MG63 (cell line): ENCODE measurements at places on chromosomes 7 and 10. TPM values are rescaled to one million over a fixed set of nuclear protein-coding genes. Genes with fewer than 3 reads are reported as not detected.

Gene SLC16A9
- total RNA-seq = 1.4 and 4.0 TPM in 2 replicates

Gene NEBL
- total RNA-seq = 0.03 and 0.07 TPM in 2 replicates

Gene ANKRD30A
- not detected in 2 replicates for total RNA-seq

Gene HABP2
- total RNA-seq = not detected in 2 replicates

DNA sequence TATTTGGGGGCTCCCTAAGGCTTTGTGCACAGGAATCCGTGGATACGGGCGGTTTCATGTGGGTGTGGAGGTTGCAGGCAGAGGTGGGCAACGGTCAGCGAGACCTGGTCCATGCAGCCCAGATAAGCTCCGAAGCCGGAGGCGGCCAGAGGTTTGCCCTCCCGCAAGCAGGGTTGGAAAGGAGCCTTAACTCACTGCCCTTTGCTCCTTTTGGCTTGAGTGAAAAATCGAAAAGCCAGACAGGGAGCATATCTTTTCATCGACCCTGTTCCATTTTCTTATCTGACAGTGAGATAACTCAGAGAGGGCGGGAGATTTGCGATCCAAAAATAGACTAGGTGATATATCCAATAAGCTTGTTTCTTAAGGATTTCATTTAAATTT, 1.5 kb downstream of the GRM3 start:
- no peak for DNase-seq

Gene SLC29A4
- total RNA-seq = 2.7 and 4.4 TPM in 2 replicates

Gene SLC26A5
- total RNA-seq = not detected in 2 replicates

Gene MBL2
- total RNA-seq = not detected in 2 replicates

Gene SLC13A1
- total RNA-seq = not detected in 2 replicates

Gene MAT1A
- not detected in 2 replicates for total RNA-seq

DNA sequence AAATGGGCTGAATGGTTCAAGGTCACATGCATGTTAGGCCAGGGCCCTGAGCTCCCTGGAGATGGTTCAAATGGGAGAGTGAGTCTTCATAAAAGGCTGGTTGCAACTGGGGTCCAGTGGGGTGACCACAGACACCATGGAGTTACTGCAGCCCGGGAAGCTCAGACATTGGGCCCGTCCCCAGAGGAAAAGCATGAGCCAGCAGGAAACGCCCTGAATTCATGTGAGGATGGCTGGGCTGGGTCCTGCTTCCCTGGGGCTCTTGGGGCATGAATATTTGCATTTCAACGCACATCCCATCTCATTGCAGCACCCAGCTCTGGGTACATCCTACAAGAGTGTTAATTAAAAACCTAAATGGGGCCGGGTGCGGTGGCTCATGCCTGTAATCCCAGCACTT, 549.0 kb downstream of the TCERG1L start:
- DNase-seq = no peak

Gene RSPH10B2
- total RNA-seq = 0.20 TPM in 1 of 2 replicates, not detected in the other

DNA sequence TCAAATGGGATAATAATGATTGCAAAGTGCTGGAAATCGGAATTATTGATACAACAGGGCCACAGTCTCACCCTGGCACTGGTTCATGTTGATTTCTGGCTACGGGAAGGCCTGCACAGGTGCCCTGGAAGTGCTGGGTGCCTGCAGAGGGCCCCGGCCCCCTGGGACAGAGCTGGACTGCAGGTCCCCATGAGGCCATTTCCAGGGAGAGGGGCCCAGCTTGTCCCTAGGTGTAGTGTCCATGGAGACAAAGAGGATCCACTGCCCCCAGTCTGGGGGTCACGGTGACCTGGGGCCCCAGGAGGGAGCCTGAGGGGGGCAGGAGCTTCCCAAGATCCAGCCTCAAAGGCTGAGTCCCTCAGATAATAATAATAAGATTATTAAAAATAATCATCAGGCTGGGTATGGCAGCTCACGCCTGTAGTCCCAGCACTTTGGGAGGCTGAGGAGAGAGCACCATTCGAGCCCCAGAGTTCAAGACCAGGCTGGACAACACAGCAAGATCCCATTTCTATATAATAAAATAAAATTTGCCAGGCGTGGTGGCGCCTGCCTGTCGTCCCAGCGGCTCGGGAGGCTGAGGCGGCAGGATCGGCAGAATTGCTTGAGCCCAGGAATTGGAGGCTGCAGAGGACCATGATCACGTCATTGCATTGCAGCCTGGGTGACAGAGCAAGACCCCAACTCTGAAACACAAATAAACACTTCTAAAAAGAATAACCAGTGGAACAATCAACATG, 98.1 kb downstream of the MICALL2 start:
- DNase-seq = no peak

GRCh38 chr10:92404612-92405418, 113.8 kb downstream of the MARCHF5 start:
- DNase-seq = no peak

- no peak for DNase-seq
These were observed 4.0 kb upstream of the CFAP58 start for GRCh38 chr10:104349623-104350126.

- DNase-seq = no peak
These were observed 40.3 kb downstream of the CD36 start for GRCh38 chr7:80678707-80679106.

Gene CALML3
- total RNA-seq = not detected in 2 replicates

DNA sequence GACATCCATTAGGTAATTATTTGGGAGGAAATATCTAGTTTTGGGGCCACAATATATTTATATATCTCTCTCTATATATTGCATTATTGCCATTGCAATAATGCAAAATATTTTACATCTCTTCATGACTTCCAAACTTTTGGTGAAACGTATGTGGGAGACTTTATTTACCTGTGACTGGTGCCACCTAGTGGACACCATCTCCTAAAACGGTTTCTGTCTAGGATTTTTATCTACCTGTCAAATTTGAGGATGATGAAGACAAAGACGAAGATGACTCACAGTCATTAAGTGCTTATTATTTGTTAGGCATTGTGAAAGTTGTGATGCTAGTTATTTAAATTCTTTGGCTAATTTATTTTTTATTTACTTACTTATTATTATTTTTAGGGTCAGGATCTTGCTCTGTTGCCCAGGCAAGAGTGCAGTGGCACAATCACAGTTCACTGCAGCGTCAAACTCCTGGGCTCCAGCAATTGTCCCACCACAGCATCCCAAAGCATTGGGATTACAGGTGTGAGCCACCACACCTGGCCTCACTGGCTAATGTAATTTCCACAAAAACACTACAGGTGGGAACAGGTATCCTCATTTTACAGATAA, 18.7 kb upstream of the CBLL1 start:
- no peak for DNase-seq

DNA sequence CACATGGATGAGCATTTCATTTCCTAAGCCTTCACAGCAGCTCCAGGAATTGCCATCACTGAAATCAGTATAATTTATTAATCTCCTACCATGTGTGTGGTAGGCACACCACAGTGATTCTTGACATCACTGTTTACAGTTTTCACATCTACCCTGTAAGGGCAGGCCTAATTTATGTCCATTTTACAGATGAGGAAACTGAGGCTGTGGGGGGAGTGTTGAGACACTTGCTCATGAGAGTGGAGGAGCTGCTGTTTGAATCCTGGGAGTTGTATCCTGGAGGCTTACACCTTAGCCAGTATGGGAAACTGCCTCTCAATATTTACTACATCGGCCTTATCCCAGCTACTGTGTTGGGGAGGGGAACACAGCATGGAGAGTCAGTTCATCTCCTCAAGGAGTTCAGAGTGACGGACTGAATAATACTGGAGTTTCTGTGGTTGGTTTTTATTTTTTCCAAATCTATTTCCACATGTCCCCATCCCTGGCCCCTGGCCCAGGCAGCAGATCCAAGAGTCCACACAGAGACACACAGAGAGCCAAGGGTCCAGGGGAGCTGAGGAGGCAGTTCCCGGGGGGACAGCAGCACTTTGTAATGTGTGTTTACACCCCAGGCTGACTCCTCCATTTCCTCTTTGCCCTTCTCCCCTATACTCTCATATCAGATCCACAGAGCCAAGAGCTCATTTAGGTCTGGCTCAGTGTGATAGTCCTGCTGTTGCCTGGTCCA, 13.2 kb downstream of the UBTD1 start:
- DNase-seq = no peak

Gene ABCB4
- total RNA-seq = 0.69 and 0.99 TPM in 2 replicates

Gene INA
- total RNA-seq = not detected in 2 replicates

Gene TAS2R41
- total RNA-seq = not detected in 2 replicates

Gene LEP
- total RNA-seq = not detected in 2 replicates

DNA sequence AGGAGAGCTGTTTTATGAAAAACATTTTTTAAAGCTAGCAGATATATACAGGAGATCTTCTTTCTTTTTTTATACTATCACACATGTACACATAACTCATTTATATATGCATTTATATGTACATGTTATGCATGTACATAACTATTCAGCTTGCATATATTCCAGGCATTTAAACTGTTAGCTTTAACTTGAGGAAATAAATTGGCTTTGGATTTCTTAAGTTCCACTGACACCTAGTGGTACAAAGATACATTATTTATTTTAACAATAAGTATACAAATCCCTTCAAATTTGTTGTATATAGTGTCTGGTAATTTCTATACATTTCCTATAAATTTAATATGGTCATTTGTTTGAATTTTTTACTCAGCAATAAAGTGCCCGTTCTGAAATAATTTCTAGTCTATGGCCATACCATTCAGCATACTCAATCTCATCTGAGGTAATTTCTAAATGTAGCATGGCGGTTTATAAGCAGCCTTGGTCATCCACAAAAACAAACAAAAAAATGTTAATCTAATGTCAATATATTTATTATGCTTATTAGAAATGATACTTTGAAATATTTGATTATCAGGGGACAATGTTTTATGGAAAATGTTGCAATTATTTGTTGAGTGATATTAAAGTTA, 11.6 kb downstream of the ZDHHC6 start:
- DNase-seq = no peak

Gene VWDE
- total RNA-seq = not detected in 2 replicates

DNA sequence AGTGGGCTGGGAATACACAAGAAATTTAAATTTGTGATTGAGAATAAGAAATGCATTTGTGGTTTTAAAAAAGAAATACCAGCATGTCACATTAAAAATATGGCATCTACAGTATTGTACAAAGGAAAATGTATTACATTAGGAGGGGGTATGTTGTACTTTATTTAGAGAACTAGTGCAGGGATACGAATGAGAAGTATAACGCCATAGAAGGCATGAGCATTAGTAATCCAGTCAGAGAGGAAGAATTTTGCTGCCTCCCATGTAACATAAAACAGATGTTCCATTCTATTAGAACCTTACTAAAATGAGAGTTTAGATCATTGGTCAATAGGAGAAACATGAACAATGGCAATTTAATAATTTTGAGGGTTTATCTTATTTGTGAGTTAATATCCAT, 182.2 kb downstream of the ADK start:
- no peak for DNase-seq

Gene TMEM270
- total RNA-seq = not detected in 2 replicates

- DNase-seq = no peak
These were observed 27.7 kb downstream of the CUBN start for GRCh38 chr10:17101910-17102266.

- no peak for DNase-seq
These were observed 158.0 kb downstream of the KCND2 start for GRCh38 chr7:120431016-120431415.

Gene CLDN12
- 1.9 and 2.3 TPM in 2 replicates for total RNA-seq

Gene RNF148
- not detected in 2 replicates for total RNA-seq

DNA sequence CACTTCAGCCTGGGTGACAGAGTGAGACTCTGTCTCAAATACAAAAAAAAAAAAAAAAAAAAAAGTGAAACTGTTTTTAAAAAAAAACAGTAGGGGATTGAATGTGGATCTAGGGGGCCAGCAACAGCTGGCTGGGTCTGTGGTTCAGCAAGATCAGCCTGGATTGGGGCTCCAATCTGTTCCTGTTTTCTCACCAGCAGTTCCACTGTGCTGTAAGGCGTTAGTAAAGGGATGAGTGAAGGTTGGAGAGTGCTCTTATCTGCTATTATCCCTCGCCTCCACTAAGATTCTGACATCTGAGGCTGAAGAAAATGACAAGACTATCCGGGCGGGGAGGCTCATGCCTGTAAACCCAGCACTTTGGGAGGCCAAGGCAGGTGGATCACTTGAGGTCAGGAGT, 41.6 kb upstream of the GTF2IRD1 start:
- DNase-seq = no peak

- DNase-seq = no peak
These were observed 527.4 kb downstream of the PTPRN2 start for GRCh38 chr7:158060216-158060615.

GRCh38 chr10:133157662-133158436, 2.2 kb upstream of the KNDC1 start:
- DNase-seq = no peak

DNA sequence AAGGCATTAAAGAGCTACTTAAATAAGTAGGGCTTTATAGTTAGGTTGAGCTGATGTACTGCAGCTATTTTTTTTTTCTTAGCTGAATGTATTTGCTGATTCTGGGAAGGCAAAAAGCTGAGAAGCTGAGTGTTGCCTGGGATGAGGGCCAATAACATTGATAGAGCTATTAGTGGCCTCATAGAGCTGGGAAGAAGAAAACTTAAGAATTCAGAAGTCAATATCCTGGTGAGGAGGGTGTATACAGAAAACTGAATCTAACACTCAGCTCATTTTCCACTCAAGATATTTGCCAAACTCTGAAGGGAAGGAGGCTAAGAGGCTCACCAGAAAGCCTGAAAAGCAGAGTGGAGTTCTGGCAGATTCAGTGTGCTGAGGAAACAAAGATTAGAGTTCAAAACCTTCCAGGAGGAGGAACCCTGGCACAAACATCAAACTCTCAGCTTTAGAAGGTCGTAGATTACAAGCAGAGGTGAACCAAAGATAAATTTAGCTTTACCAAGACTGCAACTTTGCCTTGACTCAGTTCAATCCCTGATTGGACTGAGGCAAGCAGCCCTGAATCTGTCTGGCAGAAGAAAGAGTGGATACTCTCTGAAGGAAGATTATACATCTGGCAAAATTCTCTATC, 11.3 kb downstream of the PPP1R3C start:
- DNase-seq = no peak

- DNase-seq = no peak
These were observed 90.5 kb upstream of the ARMC3 start for GRCh38 chr10:22837351-22837750.

GRCh38 chr10:73094986-73095480, 1.6 kb downstream of the P4HA1 start:
- no peak for DNase-seq

DNA sequence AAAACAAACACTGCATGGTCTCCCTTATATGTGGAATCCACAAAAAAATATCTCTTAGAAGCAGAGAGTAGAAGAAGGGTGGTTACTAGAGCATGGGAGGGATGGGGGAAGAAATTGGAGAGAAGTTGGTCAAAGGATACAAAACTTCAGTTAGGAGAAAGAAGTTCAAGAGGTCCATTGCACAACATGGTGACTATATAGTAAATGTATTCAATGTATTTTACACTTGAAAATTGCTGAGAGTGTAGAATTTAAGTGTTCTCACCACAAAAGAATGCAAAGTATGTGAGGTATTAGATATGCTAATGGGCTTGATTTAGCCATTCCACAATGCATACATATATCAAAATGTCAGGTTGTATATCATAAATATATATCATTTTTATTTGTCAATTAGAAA, 232.0 kb upstream of the CELF2 start:
- no peak for DNase-seq

- DNase-seq = no peak
These were observed 10.3 kb upstream of the AGR3 start for GRCh38 chr7:16891874-16892643.

Gene PPP1R9A
- 1.7 and 3.1 TPM in 2 replicates for total RNA-seq
